ENCODE measurements at places on chromosomes 6 and 20.

GRCh38 chr6:35050757-35051330, 90.3 kb downstream of the TCP11 start:
- no peaks in the 10 kb centered on the region for H3K36me3 ChIP-seq
- peaks cover 13% of the 10 kb centered on the region for H3K4me1 ChIP-seq
- H3K27ac ChIP-seq = no peak overlapping the region
- no peak overlapping the region for H3K4me3 ChIP-seq
- no peaks in the 10 kb centered on the region for H3K27me3 ChIP-seq

GRCh38 chr20:36306553-36307411, 643 bp downstream of the DLGAP4 start:
- H3K27me3 ChIP-seq = peaks cover 64% of the 10 kb centered on the region
- no peaks in the 10 kb centered on the region for H3K4me1 ChIP-seq
- peak overlapping the region; percentile 49 for H3K4me3 ChIP-seq
- no peak for DNase-seq
- no peak overlapping the region for H3K27ac ChIP-seq

GRCh38 chr6:49582529-49582928, 32.1 kb downstream of the C6orf141 start:
- no peaks in the 10 kb centered on the region for H3K4me1 ChIP-seq
- no peak for DNase-seq
- peaks cover 12% of the 10 kb centered on the region for H3K27me3 ChIP-seq
- no peaks in the 10 kb centered on the region for H3K36me3 ChIP-seq
- no peak overlapping the region for H3K4me3 ChIP-seq

GRCh38 chr6:27866357-27867050, 45.7 kb downstream of the OR2B2 start:
- no peaks in the 10 kb centered on the region for H3K27me3 ChIP-seq
- no peaks in the 10 kb centered on the region for H3K36me3 ChIP-seq
- DNase-seq = peak; percentile 85
- H3K4me3 ChIP-seq = peak overlapping the region; percentile 85
- H3K27ac ChIP-seq = peak overlapping the region; percentile 99

DNA sequence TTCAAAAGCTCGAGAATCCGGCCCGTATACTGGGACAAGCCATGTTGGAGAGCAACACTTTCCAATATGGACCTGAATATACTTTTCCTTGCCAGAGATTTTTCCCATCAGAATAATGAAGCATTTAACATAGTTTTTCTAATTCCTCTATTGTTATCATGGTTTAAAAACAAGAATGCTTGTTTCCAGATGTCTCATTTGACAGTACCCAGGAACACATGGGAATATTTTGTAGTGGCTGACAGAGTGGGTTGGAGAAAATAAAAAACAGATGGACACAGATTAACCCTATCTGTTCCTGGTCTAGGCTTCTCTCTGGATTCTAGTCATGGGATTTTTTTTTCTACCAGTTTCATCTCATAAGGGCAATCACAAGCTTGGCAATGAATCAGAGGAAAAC, 164.8 kb upstream of the CEP162 start:
- H3K4me3 ChIP-seq = no peak overlapping the region
- H3K36me3 ChIP-seq = no peaks in the 10 kb centered on the region
- H3K27me3 ChIP-seq = no peaks in the 10 kb centered on the region
- no peak overlapping the region for H3K27ac ChIP-seq

- no peak overlapping the region for H3K27ac ChIP-seq
- no peaks in the 10 kb centered on the region for H3K36me3 ChIP-seq
- H3K4me3 ChIP-seq = peak overlapping the region; percentile 2
- H3K27me3 ChIP-seq = peaks cover 64% of the 10 kb centered on the region
- peaks cover 8% of the 10 kb centered on the region for H3K4me1 ChIP-seq
Observed at GRCh38 chr6:151242420-151242861, 2.7 kb downstream of the AKAP12 start.

DNA sequence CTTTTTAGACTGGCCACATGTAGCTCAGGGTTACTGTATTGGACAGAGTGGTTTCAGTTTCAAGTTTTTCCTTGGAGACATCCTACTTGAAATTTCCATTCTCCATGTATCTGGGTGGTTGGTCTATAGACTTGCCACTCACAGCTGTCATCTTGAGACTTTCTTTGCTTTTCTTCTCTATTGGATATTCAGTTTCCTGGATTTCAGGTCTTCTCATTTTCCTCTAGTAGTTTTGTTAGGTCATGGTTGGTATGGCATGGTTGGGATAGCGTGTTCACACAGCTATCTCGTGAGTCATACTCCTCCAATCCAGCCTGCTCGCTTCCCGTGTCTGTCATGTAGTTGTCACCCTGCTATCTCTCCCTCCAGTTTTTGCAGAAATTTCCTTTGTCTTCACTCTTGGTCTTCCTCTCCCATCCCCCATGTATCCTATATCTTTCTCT, 48.3 kb downstream of the PTPN1 start:
- peaks cover 62% of the 10 kb centered on the region for H3K4me1 ChIP-seq
- DNase-seq = no peak
- H3K27me3 ChIP-seq = no peaks in the 10 kb centered on the region
- H3K36me3 ChIP-seq = peaks cover 16% of the 10 kb centered on the region
- peak overlapping the region; percentile 54 for H3K27ac ChIP-seq

DNA sequence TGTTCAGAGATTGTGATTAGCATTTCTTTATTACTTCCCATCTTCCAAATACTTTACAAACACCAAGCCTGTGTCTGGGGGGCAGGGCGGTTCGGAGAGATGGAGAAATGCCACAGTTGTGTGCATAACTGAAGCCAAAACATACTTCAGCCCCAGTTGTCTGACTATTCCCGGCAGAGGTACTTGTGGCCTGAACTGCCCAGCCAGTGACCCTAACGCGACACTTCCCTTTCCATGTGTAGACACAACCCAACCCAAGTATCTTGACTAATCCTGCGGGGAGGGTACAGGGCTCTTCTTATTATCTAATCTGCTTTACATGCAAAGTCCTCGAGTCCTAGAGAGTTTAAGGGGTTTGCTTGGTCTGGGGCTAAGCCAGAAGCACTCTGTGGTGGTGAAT, 46.2 kb downstream of the ISM1 start:
- no peak overlapping the region for H3K4me3 ChIP-seq
- no peak for DNase-seq
- H3K36me3 ChIP-seq = no peaks in the 10 kb centered on the region
- peaks cover 10% of the 10 kb centered on the region for H3K27me3 ChIP-seq

GRCh38 chr6:84422380-84422968, 195.0 kb upstream of the CEP162 start:
- H3K4me3 ChIP-seq = no peak overlapping the region
- no peaks in the 10 kb centered on the region for H3K36me3 ChIP-seq
- H3K4me1 ChIP-seq = no peaks in the 10 kb centered on the region
- H3K27ac ChIP-seq = no peak overlapping the region

DNA sequence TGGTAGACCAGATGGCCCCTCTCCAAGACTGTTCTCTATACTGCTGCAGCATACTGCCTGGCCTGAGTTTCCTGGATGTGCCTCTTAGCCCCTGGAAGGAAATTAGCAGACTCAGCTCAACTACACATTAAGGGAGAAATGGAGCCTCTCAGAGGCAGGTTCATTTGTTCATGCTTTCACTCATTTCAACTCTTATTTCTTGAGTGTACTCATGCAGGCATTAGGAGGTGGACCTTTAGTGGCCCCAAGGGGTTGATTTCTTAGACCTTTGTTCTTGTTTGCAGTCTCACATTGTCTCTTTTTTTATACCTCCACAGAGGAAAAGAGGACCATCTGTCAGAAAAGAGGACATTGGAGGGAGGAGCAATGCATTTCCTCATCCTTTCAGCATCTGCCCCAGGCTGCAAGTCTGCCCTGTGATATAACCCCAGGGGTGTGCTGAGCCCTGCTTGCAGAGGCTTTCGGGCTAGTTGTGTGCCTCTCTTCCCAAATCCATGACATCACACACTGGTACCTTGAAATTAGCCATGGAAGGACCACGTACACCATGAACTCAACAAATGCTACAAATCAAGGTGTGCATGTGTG, 456.2 kb downstream of the CD83 start:
- no peak overlapping the region for H3K27ac ChIP-seq
- DNase-seq = no peak
- H3K27me3 ChIP-seq = no peaks in the 10 kb centered on the region
- H3K4me3 ChIP-seq = no peak overlapping the region
- peaks cover 2% of the 10 kb centered on the region for H3K4me1 ChIP-seq

DNA sequence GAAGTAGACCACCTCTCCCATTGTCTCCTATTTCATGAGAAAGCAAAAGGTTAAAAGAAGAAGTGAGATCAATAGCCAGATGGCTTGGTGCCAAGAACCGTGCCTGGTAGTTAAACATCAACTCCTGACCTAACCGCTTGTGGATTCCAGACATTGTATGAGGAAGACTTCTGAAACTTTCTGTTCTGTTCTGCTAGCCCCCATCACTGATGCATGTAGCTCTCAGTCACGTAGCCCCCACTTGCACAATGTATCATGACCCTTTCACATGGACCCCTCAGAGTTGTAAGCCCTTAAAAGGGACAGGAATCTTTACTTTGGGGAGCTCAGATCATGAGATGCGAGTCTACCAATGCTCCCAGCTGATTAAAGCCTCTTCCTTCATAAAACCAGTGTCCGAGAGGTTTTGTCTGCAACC, 301.2 kb downstream of the RNGTT start:
- H3K36me3 ChIP-seq = peaks cover 22% of the 10 kb centered on the region
- no peak overlapping the region for H3K4me3 ChIP-seq

DNA sequence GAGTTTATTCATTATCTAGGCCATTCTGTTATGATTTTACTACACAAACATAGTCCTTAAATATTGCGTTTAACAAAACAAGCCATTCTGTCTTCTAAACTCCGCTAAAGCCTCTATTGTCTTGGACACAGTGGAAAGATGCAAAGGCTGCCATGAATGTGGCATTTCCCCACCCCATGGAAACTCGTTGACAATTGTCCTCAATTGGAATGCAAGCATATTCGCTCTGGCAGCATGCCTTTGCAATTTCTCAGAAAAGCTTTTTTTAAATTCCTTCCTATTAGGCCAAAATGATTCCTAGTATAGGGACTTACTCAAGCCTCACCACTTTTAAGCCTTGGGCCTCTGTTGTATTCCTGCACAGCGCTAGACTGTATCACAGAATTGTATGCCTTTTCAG, 22.8 kb downstream of the OR2A4 start:
- H3K27ac ChIP-seq = no peak overlapping the region
- no peak for DNase-seq
- no peaks in the 10 kb centered on the region for H3K27me3 ChIP-seq
- H3K4me3 ChIP-seq = no peak overlapping the region

GRCh38 chr6:125310994-125311649, 9.4 kb upstream of the HDDC2 start:
- no peak for DNase-seq
- peaks cover 19% of the 10 kb centered on the region for H3K4me1 ChIP-seq
- H3K27me3 ChIP-seq = peaks cover 19% of the 10 kb centered on the region
- H3K4me3 ChIP-seq = no peak overlapping the region
- H3K36me3 ChIP-seq = no peaks in the 10 kb centered on the region

- H3K4me3 ChIP-seq = peak overlapping the region; percentile 92
- peak; percentile 54 for DNase-seq
- peaks cover 45% of the 10 kb centered on the region for H3K4me1 ChIP-seq
- H3K27ac ChIP-seq = peak overlapping the region; percentile 99
Observed at GRCh38 chr6:28922821-28923317, 916 bp downstream of the TRIM27 start.

DNA sequence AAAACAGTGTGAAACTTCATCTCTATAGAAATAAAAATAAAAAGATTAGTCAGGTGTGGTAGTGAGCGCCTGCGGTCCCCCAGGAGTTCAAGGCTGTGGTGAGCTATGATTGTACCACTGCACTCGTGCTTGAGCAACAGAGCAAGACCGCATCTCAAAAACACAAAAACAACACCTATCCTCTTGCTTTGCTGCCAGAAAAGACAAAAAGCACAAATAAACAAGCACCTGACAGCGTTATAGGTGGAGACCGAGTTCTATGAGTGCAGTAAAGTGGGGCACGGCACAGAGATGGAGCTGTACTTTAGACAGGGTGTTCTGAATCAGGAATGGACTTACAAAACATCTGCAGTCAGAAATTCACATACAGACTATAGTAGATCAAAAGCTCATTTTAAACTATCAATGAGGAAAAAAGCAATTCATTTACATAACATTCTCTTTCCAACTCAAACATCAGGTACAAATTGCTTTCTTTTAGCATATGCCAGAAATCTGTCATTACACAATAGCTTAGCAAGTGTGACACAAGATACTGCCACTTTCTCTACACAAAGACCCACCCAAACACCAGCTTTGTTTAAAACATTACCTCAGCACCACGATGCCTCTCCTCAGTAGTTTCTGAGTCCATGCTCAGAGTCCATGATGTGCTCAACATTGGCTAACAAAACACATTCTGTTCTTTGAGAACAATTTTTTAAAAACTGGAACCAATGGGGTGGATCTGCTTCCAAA, 10.1 kb downstream of the EZR start:
- no peak for DNase-seq
- H3K27me3 ChIP-seq = no peaks in the 10 kb centered on the region
- H3K4me1 ChIP-seq = peaks cover 98% of the 10 kb centered on the region
- peak overlapping the region; percentile 45 for H3K4me3 ChIP-seq

- no peaks in the 10 kb centered on the region for H3K36me3 ChIP-seq
- no peaks in the 10 kb centered on the region for H3K4me1 ChIP-seq
- no peak overlapping the region for H3K4me3 ChIP-seq
- DNase-seq = no peak
Observed at GRCh38 chr20:9109566-9109965, 40.7 kb downstream of the PLCB4 start.

- H3K36me3 ChIP-seq = no peaks in the 10 kb centered on the region
- peaks cover 20% of the 10 kb centered on the region for H3K4me1 ChIP-seq
- H3K27ac ChIP-seq = no peak overlapping the region
- H3K4me3 ChIP-seq = no peak overlapping the region
Observed at GRCh38 chr6:107699254-107699653, 124.9 kb downstream of the SCML4 start.

DNA sequence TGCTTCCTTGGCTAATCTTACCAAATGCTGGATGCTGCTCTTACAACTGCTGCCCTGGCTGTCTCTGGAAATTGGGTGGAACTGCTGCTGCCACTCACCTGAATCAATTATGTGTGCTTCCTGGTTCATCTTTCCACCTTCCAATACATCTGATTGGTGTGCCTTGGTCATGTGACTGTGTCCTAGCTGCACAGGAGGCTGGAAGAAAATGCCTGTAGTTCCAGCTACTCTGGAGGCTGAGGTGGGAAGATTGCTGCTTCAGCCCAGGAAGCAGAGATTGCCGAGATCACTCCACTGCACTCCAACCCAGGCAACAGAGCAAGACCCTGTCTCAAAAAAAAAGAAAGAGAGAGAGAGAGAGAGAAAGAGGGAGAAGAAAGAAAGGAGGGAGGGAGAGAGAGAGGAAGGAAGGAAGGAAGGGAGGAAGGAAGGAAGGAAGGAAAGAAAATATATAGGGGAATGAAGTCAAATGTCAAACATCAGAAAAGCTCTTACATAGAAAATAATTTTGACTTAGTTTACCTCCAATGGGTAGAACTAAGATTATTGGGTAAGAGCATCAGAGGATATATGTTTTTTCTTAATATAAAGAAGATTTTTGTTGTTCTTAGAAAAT, 14.1 kb upstream of the PPARD start:
- no peaks in the 10 kb centered on the region for H3K27me3 ChIP-seq
- H3K36me3 ChIP-seq = peaks cover 1% of the 10 kb centered on the region
- H3K4me1 ChIP-seq = peaks cover 24% of the 10 kb centered on the region
- peak overlapping the region; percentile 55 for H3K27ac ChIP-seq

- no peaks in the 10 kb centered on the region for H3K36me3 ChIP-seq
- no peak overlapping the region for H3K4me3 ChIP-seq
- H3K27me3 ChIP-seq = peaks cover 15% of the 10 kb centered on the region
- peaks cover 3% of the 10 kb centered on the region for H3K4me1 ChIP-seq
Observed at GRCh38 chr6:35188886-35189285, 24.9 kb upstream of the SCUBE3 start.
